ENCODE measurements at places on chromosomes 1 and 21.

DNA sequence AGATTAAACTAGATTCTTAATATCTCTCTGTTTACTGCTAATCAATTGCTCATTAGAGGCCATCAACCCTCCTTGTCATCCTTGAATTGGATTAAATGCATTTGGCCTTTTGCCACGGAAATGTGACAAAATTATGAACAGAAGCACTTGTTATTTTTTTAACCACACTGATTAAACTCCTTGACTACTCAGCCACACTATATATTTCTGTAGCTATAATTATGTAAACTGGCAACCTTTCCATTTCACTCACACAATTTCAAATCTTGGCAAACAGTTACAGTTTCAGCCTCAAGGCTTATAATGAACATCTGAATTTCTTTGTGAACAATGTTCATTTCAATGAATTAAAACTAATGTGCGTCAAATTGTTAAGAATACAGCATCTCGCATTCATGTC lies 10.1 kb downstream of the ADAMTS5 start:
- no peak for DNase-seq

GRCh38 chr1:10714337-10715114 lies 81.9 kb downstream of the CASZ1 start:
- DNase-seq = no peak

DNA sequence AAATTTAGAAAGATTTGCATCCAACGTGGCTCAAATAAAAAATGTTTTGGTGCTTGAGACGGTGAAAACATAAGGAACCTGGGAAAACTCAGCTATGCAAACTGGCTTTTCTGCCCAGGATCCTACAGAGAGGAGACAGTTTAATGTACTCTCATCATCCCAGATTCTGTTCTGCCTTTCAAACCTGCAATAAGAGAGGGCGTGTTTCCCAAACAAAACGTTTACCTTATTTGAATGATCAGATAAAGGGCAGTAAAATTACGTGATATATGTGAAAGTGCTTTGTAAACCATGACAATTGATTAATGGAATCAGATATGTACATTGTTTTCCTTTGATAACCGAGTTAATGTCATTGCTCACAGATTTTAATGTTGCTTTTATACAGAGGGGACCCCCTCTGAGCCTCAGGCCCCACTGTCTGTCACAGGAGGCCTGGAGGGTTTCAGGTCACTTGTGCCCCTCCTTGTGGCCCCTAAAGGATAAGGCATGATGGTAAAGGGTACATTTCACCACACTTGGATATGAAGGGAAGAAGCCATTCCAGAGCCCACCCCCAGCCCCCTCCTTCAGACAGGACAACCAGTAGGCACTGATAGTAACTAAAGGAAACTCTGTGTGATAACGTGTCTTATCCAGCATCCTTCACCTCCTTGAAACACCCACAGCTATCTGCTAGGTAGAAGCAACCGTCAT lies 157.6 kb downstream of the EDEM3 start:
- DNase-seq = no peak

GRCh38 chr1:21573971-21574465 lies 64.8 kb downstream of the ALPL start:
- DNase-seq = peak; percentile 11

DNA sequence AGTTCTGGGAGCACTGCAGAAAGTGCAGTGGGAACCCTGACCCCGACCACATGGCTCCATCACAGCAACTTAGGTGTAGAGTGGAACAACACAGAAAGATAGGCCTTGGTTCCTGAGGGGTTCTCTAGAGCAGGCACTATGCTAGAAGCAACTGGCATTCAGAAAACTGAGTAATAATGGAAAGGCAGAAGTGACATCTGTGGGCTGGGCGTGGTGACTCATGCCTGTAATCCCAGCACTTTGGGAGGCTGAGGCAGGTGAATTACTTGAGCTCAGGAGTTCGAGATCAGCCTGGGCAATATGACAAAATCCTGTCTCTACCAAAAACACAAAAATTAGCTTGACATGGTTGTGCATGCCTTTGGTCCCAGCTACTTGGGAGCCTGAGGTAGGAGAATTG lies 5.3 kb downstream of the MRPS15 start:
- no peak for DNase-seq

DNA sequence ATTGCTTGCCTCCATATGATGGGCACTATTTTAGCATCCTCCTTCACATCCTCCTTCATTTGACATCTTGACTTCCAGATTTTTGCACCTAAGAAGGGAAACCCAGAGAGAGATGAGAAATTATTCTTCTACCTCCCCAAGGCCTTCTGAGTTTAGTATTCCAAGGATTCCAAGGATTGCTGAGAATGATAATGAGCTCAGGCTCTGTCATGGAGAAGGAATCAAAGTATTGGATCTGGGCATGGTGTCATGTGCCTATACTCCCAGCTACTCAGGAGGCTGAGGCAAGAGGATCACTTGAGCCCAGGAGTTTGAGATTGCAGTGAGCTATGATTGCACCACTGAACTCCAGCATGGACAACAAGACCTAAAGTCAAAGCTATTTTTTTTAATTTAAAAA lies 26.6 kb upstream of the ZNF281 start:
- no peak for DNase-seq

DNA sequence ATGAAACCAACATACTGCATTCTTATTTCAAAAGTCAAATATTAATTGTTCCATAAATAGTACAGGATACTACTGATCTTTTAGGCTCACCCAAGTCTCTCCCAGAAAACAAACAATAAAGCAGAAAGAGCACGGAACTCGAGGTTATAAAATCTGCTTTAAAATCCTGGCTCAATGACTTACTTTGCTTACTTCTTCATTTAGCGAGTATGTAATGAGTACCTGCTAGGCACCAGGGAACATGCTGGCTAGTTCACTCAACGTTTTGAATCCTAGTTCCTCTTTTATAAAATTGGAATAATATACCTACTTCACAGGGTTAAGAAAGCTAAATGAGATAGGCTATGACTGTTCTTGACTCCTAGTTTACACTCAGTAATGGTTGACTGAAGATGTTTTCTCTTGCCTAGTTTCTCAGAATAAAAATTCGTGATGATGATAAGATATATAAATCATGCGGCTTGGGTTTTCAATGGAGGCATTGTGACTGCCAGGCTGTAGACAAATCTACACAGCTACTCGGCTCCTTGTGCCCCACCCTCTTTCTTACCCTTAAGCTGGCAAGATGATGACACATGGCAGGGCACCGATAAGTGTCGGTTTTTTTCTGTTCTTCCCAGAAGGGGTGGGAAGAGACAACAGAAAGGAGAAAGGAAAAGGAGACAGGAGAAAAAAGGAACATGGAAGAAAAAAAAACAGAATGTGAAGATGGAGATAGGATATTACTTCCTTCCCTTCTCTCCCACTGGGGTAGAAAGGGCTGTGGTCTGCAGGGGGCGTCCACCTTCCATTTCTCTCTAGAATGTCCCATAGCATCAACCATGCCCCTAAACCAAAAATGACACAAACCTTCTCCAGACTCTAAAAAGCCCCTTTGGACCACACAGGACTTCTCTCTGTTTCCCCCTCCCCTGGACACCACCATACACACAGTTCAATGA lies 507.1 kb downstream of the SMYD3 start:
- DNase-seq = no peak

DNA sequence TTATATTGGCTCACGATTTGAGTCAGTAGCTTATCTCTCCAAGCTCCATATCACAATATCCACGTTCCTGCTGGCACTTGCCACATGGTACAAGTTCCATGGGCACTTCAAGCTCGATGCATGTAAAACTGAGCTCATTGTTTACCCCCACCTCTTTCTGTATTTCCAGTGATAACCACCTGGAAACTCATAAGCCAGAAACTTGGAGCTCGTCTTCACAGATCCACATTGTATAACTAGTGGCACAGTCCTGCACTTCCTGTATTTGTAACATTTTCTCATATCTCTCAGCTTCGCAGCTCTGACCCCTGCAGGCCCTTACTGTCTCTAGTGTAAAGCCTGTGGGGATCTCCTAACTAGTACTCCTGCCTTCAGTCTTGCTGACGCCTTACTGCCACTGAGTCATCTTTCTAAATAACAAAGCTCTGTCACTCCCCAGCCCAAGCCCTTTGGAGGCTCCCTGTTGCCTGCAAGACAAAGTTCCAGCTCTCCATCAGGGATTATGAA lies 6.5 kb upstream of the C2CD4D start:
- DNase-seq = no peak

- no peak for DNase-seq
Measured at GRCh38 chr1:116545359-116545705, 25.5 kb downstream of the CD58 start.

DNA sequence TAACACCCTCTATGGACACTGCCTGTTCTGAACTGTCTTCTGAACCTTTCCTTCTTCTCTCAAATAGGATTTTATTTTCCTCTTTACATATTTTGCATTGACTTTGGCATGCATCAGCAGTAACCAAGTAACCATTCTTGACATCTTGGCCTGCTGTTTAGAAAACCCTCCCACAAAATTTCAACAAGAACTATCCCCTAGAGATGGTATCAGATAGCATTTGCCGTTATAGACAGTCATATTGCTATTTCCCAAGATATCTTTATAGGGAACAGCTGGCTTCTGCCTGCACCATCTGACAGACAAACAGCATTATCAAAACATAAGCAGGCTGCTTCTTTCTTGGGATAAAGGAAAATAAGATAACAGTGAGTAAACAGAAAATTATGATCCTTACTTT lies 54.7 kb downstream of the LHX8 start:
- no peak for DNase-seq

GRCh38 chr1:8721679-8722324 lies 95.6 kb downstream of the RERE start:
- no peak for DNase-seq

DNA sequence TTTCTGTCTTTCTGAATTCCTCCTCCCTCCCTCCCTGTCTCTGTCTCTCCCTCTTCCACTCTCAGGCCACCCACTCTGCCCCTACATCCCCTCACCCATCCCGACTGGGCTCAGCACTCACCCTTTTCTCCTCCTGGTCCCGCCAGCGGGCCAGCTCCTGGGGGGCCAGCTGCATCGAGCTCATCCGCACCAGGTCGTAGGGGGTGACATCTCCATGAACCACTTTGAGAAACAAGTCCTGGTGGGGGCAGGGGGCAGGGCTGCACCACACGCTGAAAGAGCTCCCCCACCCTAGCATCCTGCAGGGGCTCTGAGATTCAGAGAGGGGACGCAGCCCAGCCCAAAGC lies 17.8 kb downstream of the SPOCD1 start:
- DNase-seq = no peak

Data from CD4-positive, alpha-beta T cell treated with Interleukin-1 beta for 1 hour (primary cell).